ENCODE measurements at places on chromosomes 7 and 10. TPM values are rescaled to one million over a fixed set of nuclear protein-coding genes. Genes with fewer than 3 reads are reported as not detected.

HOXA6 gene
- total RNA-seq = not detected

ACSL5 gene
- 9.6 TPM for total RNA-seq

CLRN3 gene
- not detected for total RNA-seq

ELFN1 gene
- total RNA-seq = 36.8 TPM

DDIT4 gene
- 133 TPM for total RNA-seq

KNDC1 gene
- total RNA-seq = 0.49 TPM

PTF1A gene
- not detected for total RNA-seq

CYP3A4 gene
- not detected for total RNA-seq

NPSR1 gene
- total RNA-seq = not detected

FAM25C gene
- not detected for total RNA-seq

UCN3 gene
- not detected for total RNA-seq

GRID2IP gene
- not detected for total RNA-seq

DNAAF5 gene
- 24.4 TPM for total RNA-seq

PIP gene
- total RNA-seq = not detected

FAM131B gene
- total RNA-seq = 1.3 TPM

SLC29A3 gene
- 3.2 TPM for total RNA-seq

ACTL6B gene
- not detected for total RNA-seq

ENTPD1 gene
- 0.32 TPM for total RNA-seq

TRIM4 gene
- total RNA-seq = 29.0 TPM

LIPK gene
- total RNA-seq = not detected

MXI1 gene
- 20.4 TPM for total RNA-seq

AS3MT gene
- 9.9 TPM for total RNA-seq

HMX3 gene
- not detected for total RNA-seq

KEL gene
- total RNA-seq = not detected

TMEM236 gene
- not detected for total RNA-seq

PNLIPRP1 gene
- total RNA-seq = not detected

ZP3 gene
- 2.3 TPM for total RNA-seq

ADCY1 gene
- total RNA-seq = 0.81 TPM

ZPBP gene
- not detected for total RNA-seq

MLXIPL gene
- not detected for total RNA-seq

STEAP4 gene
- total RNA-seq = 1.8 TPM

GJD4 gene
- total RNA-seq = 0.16 TPM

PGAM2 gene
- 0.32 TPM for total RNA-seq

EVX1 gene
- not detected for total RNA-seq

BICC1 gene
- 189 TPM for total RNA-seq

TAS2R5 gene
- total RNA-seq = 0.24 TPM

CC2D2B gene
- total RNA-seq = 0.32 TPM

POLD2 gene
- 97.1 TPM for total RNA-seq

GPR158 gene
- 0.12 TPM for total RNA-seq

PHYHIPL gene
- total RNA-seq = not detected

OR2A7 gene
- 1.3 TPM for total RNA-seq

HDAC9 gene
- 13.0 TPM for total RNA-seq

SRRM3 gene
- total RNA-seq = 1.9 TPM

PTN gene
- total RNA-seq = 14.8 TPM

CALD1 gene
- total RNA-seq = 992 TPM

SYT15B gene
- total RNA-seq = not detected

MEOX2 gene
- total RNA-seq = 4.5 TPM
